Lung microvascular endothelial cell (primary cell): ENCODE measurements at places on chromosomes 16 and 17. TPM values are rescaled to one million over a fixed set of nuclear protein-coding genes. Genes with fewer than 3 reads are reported as not detected.

- DNase-seq, result no peak
Measured at GRCh38 chr17:80743181-80743771, 198.6 kb downstream of the RPTOR start.

GRCh38 chr16:1543085-1543896 lies 9.8 kb downstream of the TMEM204 start:
- DNase-seq, result peak; percentile 98

GRCh38 chr17:80942423-80943345 lies 49.0 kb upstream of the CHMP6 start:
- peak; percentile 63 for DNase-seq

DNA sequence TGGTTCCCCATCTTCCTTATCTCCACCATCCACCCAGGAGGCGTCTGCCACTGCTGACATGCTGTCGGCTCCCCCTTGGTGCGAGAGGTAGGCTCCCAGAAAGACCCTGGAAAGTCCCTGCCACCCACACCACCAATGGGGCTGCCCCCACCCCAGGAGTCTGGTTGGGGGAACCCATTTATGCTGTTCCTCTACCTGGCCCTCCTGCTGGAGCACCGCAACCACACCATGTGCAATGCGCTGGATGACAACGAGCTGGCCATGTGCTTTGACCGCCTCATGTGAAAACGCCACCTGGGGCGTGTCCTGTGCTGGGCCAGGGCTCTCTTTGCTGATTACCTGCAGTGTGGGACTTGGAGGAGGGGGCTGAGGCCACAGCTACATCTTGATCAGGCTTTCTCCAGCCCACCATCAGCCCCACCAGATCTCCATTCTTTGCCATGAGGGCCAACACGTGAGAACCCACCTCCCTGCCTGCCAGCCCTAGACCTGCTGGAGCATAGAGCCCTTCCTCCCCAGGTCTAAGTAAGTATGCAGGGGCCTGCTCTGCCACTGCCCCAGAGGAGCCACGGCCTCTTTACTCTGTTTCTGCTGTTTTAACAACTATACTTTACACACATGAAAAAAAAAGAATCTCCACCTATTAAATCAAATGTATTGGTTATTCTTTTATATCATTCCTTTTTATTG lies 7.9 kb upstream of the ALDH3A1 start:
- no peak for DNase-seq

DNA sequence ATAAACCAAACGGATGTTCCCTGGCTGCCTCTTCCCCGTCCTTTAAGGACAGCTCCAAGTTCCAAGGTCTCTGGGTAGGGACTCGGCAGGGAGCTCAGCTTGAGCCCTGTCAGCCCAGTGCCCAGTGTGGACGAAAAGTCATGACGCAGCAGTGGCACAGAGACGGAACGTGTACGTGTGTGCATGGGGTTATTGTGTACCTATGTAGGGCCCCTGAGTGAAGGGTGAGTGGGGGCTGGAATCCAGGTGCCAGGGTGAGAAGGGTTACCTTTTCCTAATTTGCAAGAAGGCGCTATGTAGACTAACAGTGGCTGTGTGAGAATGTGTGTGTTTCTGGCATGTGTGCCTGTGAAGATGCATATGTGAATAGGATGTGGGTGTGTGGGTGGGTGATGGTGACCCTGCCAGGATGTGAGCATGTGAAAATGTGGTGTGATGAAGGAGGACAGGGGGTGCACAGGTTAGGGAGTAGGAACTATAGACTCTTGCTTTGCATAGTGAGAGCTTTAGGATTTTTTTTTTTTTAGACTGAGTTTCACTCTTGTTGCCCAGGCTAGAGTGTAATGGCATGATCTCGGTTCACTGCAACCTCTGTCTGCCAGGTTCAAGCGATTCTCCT lies 6.0 kb downstream of the SCN4A start:
- no peak for DNase-seq

DNA sequence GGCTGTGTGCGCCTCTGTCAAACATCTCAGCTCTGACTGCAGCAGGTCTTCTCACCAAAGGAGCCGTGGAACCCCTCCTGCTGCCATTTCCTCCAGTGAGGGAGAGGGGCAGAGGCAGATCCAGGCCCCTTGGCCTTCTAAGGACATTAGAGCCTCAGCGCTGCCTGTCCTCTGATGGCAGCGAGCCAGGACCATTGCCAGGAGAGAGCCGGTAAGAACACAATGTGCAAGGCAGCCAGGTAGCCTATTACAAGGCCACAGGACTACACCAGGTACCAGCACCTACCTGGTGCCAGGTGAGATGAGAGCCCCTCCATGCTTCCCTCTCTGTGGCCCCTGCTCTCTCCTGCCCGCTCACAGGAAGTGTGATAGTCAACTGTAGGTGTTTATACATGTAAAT lies 11.0 kb downstream of the LRRC75A start:
- no peak for DNase-seq

DNA sequence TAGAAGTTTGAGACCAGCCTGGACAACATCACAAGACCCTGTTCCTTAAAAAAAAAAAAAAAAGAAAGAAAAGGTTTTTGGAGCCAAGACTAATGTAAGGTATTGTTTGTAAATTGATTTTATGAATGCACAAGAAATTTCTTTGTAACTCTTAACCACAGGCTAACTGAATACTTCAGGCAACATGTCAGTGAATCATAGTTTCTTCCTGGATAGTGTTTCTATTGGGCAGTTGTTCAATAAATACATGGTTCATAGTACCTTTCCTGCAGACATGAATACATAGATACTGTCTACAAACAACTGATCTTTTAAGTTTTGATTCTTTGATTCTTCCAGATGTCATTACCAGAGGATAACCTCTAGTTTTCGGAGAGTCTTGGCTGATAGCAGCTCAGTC lies 11.6 kb downstream of the DDX42 start:
- DNase-seq, result peak; percentile 62

- DNase-seq, result no peak
Measured at GRCh38 chr17:30429155-30429554, 48.1 kb upstream of the GOSR1 start.

DNA sequence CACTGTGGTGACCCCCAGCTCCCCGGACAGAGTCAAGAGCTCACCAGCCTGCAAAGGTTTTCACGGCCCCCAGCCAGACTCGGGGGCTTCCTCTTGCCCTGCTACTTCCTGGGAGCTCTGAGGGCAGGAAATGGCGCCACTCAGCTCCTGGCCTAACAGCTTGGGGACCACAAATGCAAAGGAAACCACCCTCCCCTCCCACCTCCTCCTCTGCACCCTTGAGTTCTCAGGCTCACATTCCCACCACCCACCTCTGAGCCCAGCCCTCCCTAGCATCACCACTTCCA lies 375 bp upstream of the SPN start:
- DNase-seq, result no peak

- DNase-seq, result peak; percentile 95
Measured at GRCh38 chr17:7843536-7844291, 9.7 kb downstream of the KDM6B start.

- DNase-seq, result no peak
Measured at GRCh38 chr16:6970171-6970857, 362.3 kb upstream of the RBFOX1 start.

DNA sequence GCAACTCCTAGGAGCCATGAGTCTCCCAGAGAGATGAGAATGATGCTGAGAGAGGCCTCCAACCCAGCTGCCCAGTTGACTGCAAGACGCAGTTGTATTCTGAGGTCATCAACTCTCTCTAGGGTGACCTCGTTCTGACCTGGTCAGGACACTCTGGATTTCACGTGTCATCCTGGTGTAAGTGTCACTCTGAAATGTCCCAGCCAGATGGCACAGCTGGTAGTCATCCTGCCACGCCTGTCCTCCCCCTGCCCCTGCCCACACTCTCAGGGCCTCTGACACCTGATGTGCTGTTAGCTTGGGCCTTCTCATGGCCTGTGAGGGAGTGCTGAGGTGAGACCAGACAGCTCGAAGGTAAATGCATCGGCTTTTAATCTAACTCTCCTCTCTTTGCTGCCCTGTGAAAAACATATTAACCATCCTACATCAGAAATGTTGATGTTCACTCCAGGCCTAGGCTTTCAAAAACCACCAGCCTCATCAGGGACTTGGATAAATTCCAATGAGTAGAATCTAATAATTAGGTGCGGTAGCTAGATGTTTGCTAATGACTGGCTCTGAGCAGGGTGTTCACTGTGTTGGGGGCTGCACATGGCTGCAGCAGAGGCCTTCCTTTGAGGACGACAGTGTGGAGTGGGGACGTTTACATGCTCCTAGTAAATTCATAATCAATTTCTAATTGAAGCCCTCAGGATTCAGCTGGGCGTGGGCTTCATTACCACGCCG lies 13.8 kb downstream of the MLYCD start:
- DNase-seq, result no peak

- DNase-seq, result peak; percentile 64
Measured at GRCh38 chr17:6843241-6843880, 11.8 kb upstream of the TEKT1 start.

DNA sequence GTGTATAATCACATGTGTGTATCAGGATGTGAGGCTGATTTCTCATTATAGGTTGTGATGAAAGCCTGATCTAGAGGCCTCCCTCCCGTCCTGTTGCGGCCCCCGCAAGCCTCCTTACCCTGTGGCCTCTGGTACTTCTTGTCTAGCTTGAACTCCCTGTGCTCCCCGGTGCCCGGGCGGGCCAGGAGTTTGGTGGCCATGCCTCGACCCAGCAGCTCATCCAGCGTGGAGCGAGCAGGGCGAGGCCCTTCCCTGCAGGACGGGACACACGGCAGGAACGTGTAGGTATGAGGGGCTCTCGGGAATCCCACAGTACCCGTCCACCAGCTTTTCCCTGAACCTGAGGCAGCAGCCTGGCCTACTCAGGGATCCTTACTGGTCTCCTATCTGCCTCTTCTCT lies 14.9 kb downstream of the FBF1 start:
- no peak for DNase-seq

DNA sequence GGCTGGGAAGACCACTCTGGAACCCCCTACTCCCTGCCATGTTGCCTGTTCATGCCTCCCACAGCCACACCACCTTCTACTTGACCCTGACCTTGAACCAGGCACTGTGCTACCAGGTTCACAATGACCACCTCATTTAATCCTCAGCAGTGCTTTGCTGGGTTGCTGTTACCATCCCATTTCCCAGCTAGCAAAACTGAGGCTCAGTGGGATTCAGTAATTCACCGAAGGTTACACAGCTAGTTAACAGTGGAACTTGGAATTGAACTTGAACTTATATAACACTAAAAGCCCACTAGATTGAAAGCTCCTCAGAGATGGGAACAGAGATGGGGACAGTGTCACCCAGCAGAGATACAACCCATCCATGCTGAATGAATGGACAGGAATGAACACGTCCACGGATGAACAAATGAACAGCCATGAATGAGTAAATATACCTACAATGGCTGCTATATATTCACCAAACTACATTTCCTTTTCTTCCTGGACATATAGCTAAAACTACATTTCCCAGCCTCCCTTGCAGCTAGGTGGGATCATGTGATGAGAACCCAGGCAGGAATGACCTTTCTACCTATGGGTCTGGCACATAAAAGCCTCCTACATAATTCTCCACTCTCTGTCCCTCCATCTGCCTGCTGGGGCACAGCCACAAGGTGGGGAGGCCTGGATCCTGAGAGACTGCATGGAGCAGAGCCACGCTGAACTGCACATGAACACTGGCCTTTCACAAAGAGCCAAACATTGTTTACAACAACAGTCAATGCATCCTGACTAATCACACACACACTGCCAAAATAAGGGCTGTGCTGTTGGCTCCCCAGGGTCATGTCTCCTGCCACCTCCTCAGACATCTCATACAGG lies 94.8 kb downstream of the RMI2 start:
- DNase-seq, result no peak

DNA sequence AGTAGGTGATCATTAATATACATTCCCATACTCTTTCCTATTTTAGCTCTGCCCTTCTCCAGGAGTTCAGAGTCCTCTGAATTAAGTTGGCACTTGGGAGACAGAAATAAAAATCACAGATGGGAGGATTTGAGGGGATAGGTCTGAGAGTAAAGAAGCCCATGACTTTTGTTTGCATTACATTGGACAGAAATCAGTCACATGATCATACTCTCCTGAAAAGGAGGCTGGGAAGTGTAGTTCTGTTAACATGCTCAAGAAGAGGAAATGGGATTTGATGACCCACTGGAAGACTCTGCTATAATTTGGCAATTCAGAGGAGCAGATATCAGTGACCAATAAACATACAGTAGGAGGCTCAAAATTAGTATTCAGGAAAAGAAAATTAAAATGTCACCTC lies 674.9 kb upstream of the C16orf82 start:
- no peak for DNase-seq

DNA sequence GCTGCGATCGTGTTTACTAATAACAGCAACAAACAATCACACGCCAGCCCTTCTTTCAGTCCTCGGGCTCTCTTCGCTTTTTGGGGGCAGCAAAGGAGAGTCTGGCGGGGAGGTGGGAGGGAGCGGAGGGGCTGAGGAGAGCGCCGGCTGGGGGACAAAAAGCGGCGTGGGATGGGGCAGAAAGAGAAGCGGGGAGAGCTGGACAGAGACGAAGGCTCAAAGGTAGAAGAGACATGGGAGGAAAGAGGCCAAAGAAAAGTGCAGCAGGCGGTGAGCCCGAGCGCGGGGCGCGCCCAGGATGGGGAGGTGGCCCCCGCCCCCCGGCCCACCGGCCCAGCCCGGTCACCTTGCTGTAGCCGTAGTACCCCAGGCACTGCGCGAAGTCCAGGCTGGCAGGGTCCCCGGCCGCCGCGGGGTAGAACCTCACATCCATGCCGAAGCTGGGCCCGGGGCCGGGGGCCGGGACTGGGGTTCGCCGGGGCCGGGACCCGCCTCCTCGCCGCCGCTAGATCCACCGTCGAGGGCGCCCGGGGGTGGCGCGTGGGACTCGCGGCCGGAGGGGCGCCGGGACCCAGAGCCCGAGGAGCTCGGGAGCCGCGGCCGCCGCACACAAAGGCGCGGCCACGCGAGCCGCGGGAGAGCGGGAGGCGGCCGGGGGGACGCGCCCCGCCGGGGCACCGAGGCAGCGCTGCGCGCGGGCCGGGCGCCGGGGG lies 496 bp downstream of the TOX3 start:
- no peak for DNase-seq

GRCh38 chr17:5562661-5563360 lies 21.5 kb downstream of the NLRP1 start:
- DNase-seq, result no peak

DNA sequence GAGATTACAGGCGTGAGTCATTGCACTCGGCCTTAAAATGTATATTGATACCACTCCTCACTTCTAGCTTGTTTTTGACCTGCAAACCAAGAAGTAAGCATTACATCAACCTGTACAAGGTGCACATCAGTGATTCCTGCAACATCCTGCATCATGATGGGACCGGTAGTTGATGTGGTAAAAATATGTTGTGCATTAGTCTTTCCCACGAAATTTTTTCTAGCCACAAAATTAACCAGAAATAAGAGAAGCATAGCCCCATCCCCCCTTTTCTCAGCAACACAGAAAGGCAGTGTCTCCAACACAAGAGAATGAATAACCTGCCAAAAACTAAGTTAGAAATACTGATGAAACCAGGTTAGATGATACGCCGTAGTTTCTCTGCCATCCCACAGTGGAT lies 21.1 kb upstream of the NSMCE1 start:
- DNase-seq, result no peak

GRCh38 chr16:79687249-79688130 lies 87.0 kb upstream of the MAF start:
- DNase-seq, result no peak

GRCh38 chr16:5895137-5895536 lies 797.5 kb upstream of the EEF2KMT start:
- DNase-seq, result no peak

GRCh38 chr17:48724251-48725003 lies 1.4 kb downstream of the PRAC2 start:
- peak; percentile 74 for DNase-seq

CHAD gene
- total RNA-seq, result under 0.01 TPM in 1 of 2 replicates, not detected in the other

TBC1D16 gene
- 31.2 and 48.8 TPM in 2 replicates for total RNA-seq

TMEM204 gene
- 89.6 and 101 TPM in 2 replicates for total RNA-seq

EVI2A gene
- total RNA-seq, result under 0.01 and 0.87 TPM in 2 replicates

KRTAP4-5 gene
- not detected in 2 replicates for total RNA-seq

CAMTA2 gene
- total RNA-seq, result 2.6 and 7.9 TPM in 2 replicates

TBC1D3K gene
- total RNA-seq, result not detected in 2 replicates
